T-cell (primary cell): ENCODE measurements at places on chromosomes 7 and 10.

- no peaks in the 10 kb centered on the region for H3K27me3 ChIP-seq
- H3K4me1 ChIP-seq = no peaks in the 10 kb centered on the region
- H3K36me3 ChIP-seq = no peaks in the 10 kb centered on the region
- DNase-seq = no peak
- no peak overlapping the region for H3K27ac ChIP-seq
These were observed 68.6 kb downstream of the GLCCI1 start for GRCh38 chr7:8037151-8037550.

GRCh38 chr10:89301721-89302445, at the start of gene IFIT2:
Gene IFIT2 (plus strand): TSS chr10:89302046. CDS start chr10:89302124, 78 bp downstream.
- H3K4me3 ChIP-seq = peak within 1 kb of the TSS; percentile 64
- H3K27ac ChIP-seq = peak within 1 kb of the TSS; percentile 90
- peak; percentile 4 for DNase-seq

- H3K4me1 ChIP-seq = no peaks in the 10 kb centered on the region
- no peak for DNase-seq
- H3K4me3 ChIP-seq = no peak overlapping the region
These were observed 795.5 kb downstream of the TNS3 start for GRCh38 chr7:46786221-46786954.

GRCh38 chr10:6643962-6644361, 63.9 kb upstream of the PRKCQ start:
- no peak for DNase-seq
- H3K36me3 ChIP-seq = no peaks in the 10 kb centered on the region
- H3K4me1 ChIP-seq = peaks cover 17% of the 10 kb centered on the region

DNA sequence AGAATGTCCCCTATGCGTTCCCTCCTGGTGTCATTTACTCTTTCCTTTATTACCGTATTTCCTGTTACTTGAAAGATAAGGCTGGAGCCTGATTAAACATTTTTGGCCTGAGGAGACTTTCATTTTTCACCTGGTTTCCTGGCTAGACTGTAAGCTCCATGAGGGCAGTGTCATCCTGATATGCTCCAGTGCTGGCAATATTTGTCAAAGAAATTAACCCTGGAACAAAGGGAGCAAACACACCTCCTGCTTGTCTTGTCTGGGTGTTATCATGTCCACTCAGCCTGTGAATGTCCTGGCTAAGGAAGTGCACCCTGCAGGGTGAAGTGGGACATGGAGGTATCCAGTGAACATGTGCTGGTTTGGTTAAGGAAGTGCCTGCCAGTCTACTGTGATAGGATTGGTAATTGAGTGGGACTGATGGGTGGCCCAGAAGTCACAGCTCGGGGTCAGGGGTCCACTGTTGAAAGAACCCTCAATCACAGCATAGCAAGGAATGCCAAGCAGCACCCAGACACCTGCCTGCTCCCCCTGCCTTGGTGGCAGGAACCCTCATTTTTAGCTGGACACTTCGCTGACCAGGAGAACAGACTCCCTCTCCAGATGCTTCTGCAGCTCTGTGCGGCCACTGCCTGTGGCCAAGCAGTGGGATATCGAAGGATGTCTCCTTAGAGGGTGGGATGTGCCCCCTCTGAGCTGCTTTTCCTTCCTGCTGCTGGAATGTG, 20.9 kb upstream of the PPIA start:
- peaks cover 4% of the 10 kb centered on the region for H3K27me3 ChIP-seq
- no peak overlapping the region for H3K27ac ChIP-seq
- no peak overlapping the region for H3K4me3 ChIP-seq
- peaks cover 9% of the 10 kb centered on the region for H3K4me1 ChIP-seq

DNA sequence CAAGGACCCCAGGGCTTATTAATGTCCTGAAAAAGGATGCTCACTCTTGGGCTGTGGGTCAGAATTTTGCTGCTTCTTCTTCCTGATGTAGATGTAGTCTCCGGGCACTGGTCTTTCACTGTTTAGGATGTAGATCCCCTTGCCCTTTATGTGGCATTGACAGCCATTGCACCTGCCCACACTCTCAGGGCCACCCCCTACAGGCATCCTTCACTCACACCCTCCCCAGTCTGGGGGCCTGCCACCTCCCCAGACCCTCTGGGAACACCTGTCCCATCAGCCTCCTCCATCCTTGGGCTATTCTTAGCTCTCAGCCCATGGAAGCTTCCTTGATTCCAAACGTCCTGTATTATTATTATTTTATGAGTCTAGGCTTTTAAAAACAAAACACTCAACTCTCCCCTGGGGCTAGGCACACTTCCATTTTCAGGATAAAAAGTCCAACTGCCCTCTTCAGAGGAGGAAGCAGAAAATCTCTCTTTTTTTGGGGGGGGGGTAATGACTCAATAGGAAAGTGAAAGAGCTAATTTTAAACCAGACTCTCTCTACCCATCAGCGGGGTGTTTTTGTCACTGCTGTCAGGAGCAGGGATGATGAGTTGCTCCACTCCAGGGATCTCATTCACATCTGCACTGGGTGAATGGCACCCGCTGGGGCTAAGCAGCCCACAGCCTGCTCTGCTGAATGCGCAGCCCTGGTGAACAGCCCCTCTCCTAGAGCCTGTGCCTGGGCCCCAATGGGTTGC, 11.5 kb upstream of the KLRG2 start:
- no peaks in the 10 kb centered on the region for H3K4me1 ChIP-seq
- H3K4me3 ChIP-seq = no peak overlapping the region
- no peaks in the 10 kb centered on the region for H3K36me3 ChIP-seq
- no peak for DNase-seq
- no peak overlapping the region for H3K27ac ChIP-seq
- H3K27me3 ChIP-seq = no peaks in the 10 kb centered on the region

- no peak overlapping the region for H3K4me3 ChIP-seq
- H3K4me1 ChIP-seq = peaks cover 65% of the 10 kb centered on the region
- no peaks in the 10 kb centered on the region for H3K27me3 ChIP-seq
These were observed 2.5 kb downstream of the SAP25 start for GRCh38 chr7:100570954-100571828.

- no peak for DNase-seq
- no peaks in the 10 kb centered on the region for H3K4me1 ChIP-seq
- H3K27ac ChIP-seq = no peak overlapping the region
- H3K36me3 ChIP-seq = no peaks in the 10 kb centered on the region
- H3K27me3 ChIP-seq = peaks cover 7% of the 10 kb centered on the region
These were observed 92.0 kb upstream of the CELF2 start for GRCh38 chr10:10925667-10926066.

DNA sequence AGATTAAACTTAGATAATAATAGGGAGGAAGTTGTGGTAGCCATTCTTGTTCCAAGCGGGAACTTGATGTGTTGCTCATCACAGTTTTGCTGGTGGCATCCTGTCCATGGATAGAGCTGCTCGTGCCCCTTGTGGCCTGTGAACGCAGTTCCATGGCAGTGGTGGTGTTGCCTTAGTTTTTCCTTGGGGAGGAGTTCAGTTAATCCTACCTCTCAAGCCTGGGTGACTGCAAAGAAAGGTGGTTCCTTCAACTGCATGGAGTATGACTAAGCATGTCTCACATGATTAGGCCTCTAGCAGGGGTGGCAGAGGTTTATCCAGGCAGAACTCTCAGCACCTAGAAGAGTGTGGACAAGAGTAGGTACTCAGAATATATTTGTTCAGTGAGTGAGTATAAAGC, 99.7 kb downstream of the MAPK8 start:
- H3K4me3 ChIP-seq = no peak overlapping the region
- no peaks in the 10 kb centered on the region for H3K4me1 ChIP-seq
- H3K27me3 ChIP-seq = no peaks in the 10 kb centered on the region
- no peak overlapping the region for H3K27ac ChIP-seq
- DNase-seq = no peak
- H3K36me3 ChIP-seq = no peaks in the 10 kb centered on the region

GRCh38 chr7:131231381-131232220, 96.1 kb upstream of the MKLN1 start:
- DNase-seq = peak; percentile 62
- peaks cover 9% of the 10 kb centered on the region for H3K4me1 ChIP-seq
- H3K4me3 ChIP-seq = peak overlapping the region; percentile 51
- no peaks in the 10 kb centered on the region for H3K27me3 ChIP-seq
- peak overlapping the region; percentile 80 for H3K27ac ChIP-seq
- H3K36me3 ChIP-seq = no peaks in the 10 kb centered on the region

DNA sequence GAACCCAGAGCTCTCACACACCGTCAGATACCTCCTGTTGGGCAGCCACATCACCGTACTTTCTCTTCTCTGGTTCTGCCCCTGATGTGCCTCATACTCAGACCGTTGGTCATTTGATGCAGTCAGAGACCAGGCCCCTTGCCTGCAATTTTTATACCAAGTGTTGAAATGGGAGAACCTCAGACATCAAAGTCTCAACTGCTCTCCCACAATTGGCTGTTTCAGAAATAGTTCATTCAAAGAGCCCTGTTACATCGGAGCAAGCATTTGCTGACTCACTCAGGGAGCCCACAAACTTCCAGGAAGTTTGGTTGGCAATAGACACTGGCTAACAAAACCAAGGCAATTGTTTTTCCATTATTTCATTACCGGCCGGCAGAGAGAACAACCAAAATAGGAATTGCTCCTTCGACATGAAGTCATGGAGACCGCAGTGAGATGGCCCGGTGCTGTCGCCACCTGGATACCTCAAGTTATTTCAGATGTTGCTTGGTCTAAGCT, 33.5 kb upstream of the ADAM12 start:
- H3K27ac ChIP-seq = no peak overlapping the region
- H3K27me3 ChIP-seq = no peaks in the 10 kb centered on the region
- no peaks in the 10 kb centered on the region for H3K36me3 ChIP-seq
- H3K4me1 ChIP-seq = no peaks in the 10 kb centered on the region
- H3K4me3 ChIP-seq = no peak overlapping the region

- DNase-seq = no peak
- no peaks in the 10 kb centered on the region for H3K36me3 ChIP-seq
- no peak overlapping the region for H3K4me3 ChIP-seq
- no peak overlapping the region for H3K27ac ChIP-seq
These were observed 187.9 kb downstream of the PCDH15 start for GRCh38 chr10:54613162-54613561.

DNA sequence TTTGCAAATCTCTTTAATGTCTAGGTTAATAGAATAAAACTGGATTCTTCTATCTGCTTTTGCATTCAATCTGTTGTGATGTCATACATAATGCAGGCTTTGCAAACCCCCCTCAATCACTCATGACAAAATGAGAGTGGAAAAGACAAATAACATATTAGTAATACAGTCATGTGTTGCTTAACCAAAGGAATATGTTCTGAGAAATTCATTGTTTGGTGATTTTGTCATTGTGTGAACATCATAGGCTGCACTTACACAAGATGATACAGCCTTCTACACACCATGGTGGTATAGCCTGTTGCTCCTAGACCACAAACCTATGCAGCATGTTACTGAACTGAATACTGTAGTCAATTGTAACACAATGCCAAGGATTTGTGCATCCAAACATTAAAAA, 87.3 kb upstream of the SEC61G start:
- H3K27ac ChIP-seq = no peak overlapping the region
- H3K4me1 ChIP-seq = no peaks in the 10 kb centered on the region
- no peaks in the 10 kb centered on the region for H3K36me3 ChIP-seq
- H3K4me3 ChIP-seq = no peak overlapping the region
- DNase-seq = no peak

GRCh38 chr7:4801839-4802231, 26.4 kb downstream of the AP5Z1 start:
- no peak overlapping the region for H3K4me3 ChIP-seq
- no peaks in the 10 kb centered on the region for H3K27me3 ChIP-seq
- H3K4me1 ChIP-seq = no peaks in the 10 kb centered on the region

DNA sequence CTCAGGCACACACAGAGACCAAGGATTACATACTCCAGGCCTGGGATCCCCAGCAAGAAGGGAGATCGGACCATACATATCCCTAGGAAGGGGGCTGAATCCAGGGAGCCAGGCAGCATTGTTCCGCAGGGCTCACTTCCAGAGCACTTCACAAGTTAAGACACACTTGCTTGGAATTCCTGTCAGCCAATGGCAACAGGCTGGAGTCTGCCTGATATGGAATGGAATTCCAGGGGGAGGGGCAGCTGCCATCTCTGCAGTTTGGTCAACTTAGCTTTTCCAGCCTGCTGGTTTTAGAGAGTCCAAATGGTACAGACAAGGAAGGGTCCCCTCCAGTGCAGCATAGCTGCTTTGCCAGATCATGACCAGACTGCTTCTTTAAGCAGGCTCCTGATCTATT, 290.0 kb upstream of the GLI3 start:
- H3K27me3 ChIP-seq = no peaks in the 10 kb centered on the region
- no peak overlapping the region for H3K27ac ChIP-seq
- H3K4me3 ChIP-seq = no peak overlapping the region
- no peaks in the 10 kb centered on the region for H3K36me3 ChIP-seq
- DNase-seq = no peak

- no peak overlapping the region for H3K27ac ChIP-seq
- DNase-seq = no peak
- H3K27me3 ChIP-seq = peaks cover 12% of the 10 kb centered on the region
- H3K4me1 ChIP-seq = no peaks in the 10 kb centered on the region
- no peaks in the 10 kb centered on the region for H3K36me3 ChIP-seq
- no peak overlapping the region for H3K4me3 ChIP-seq
These were observed 148.7 kb downstream of the MYOF start for GRCh38 chr10:93333278-93333978.

- H3K4me3 ChIP-seq = no peak overlapping the region
- peaks cover 29% of the 10 kb centered on the region for H3K4me1 ChIP-seq
- peaks cover 92% of the 10 kb centered on the region for H3K36me3 ChIP-seq
- no peak overlapping the region for H3K27ac ChIP-seq
- H3K27me3 ChIP-seq = no peaks in the 10 kb centered on the region
- DNase-seq = no peak
These were observed 54.8 kb downstream of the MKI67 start for GRCh38 chr10:128071417-128071782.

DNA sequence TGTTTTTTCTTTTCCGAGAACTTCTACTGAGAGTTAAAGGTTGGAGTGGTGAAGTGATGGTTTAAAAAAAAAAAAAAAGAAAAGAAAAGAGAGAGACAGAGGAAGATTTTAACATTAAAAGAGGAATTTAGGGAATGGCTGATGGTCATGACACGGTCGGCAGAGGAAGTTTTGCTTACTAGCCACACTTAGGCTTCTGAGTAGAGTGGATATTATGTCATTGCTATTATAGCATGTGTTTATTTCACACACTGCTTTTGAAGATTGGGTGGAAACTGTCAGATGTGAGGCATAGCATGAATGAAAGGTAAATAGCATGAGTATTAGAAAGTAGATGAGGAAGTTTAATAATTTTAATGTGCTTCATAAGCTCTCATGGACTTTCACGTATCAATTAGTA, 2.5 kb downstream of the KAT6B start:
- H3K36me3 ChIP-seq = no peaks in the 10 kb centered on the region
- peaks cover 39% of the 10 kb centered on the region for H3K4me1 ChIP-seq
- H3K27ac ChIP-seq = no peak overlapping the region
- no peak overlapping the region for H3K4me3 ChIP-seq

- no peaks in the 10 kb centered on the region for H3K27me3 ChIP-seq
- H3K4me1 ChIP-seq = peaks cover 7% of the 10 kb centered on the region
- H3K27ac ChIP-seq = no peak overlapping the region
- DNase-seq = no peak
- H3K4me3 ChIP-seq = no peak overlapping the region
- H3K36me3 ChIP-seq = no peaks in the 10 kb centered on the region
These were observed 9.7 kb downstream of the TM9SF3 start for GRCh38 chr10:96577069-96577468.

GRCh38 chr7:6607651-6608051, 7.8 kb upstream of the ZNF853 start:
- no peaks in the 10 kb centered on the region for H3K4me1 ChIP-seq
- H3K27ac ChIP-seq = no peak overlapping the region
- H3K4me3 ChIP-seq = no peak overlapping the region
- no peak for DNase-seq

GRCh38 chr10:31760674-31761081, 168.0 kb downstream of the ARHGAP12 start:
- H3K4me1 ChIP-seq = peaks cover 7% of the 10 kb centered on the region
- no peaks in the 10 kb centered on the region for H3K36me3 ChIP-seq
- peaks cover 10% of the 10 kb centered on the region for H3K27me3 ChIP-seq
- peak overlapping the region; percentile 32 for H3K4me3 ChIP-seq
